ENCODE measurements at places on chromosomes 5 and 9.

DNA sequence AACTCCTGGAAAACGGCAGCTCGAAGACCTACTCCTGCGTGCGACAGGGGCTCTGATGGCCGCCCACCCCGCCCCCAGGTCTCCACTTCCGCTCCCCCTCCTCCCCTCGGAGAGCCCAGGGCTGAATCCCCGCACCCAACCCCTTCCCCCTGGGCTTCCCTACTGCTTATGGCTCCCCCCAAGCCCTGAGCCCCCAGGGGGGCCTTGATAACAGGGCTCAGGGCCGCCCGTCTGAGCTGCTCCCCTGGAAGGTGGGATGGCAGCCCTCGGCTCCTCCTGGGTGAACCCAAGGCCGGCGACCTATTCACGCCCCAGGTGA lies 30.4 kb downstream of the GLT6D1 start:
- DNase-seq, result no peak

- DNase-seq, result no peak
These were observed 37.8 kb downstream of the ICE1 start for GRCh38 chr5:5460311-5460710.

DNA sequence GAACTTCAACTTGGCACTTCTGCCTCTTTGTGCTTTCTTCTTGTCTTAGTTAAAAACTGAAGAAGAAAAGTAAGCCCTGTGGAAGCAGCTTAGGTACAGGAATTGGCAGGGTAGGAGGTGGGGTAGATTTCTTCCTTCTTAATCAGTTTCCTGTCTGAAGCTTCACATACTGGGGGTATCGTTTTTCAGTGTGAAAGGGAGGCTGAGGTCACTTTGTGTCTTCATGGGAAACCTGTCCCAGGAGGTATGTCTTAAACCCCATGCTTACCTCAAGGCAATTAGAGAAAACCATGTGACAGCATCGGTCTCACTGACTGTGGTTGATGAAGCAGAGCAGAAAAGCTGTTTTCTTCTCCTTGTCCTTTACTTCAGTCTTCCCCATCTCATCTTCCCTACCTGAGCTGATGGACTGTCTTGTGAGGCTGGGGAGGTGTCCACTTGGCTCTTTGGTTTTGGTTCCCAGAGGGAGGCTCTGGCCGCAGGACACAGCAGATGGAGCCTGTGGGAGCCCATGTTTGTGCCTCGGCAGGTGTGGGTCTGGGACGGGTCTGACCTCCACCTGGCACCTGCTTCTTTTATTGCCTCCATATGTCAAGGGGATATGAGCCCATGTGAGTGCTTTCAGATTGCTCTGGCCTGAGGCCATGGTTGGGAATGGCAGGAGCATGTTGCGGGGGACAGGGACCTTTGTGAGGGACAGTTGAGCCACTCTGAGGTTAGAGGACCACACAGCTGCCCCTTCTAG lies 47.0 kb downstream of the SH3GL2 start:
- DNase-seq, result no peak

GRCh38 chr5:10685115-10685521 lies 75.9 kb downstream of the DAP start:
- no peak for DNase-seq

DNA sequence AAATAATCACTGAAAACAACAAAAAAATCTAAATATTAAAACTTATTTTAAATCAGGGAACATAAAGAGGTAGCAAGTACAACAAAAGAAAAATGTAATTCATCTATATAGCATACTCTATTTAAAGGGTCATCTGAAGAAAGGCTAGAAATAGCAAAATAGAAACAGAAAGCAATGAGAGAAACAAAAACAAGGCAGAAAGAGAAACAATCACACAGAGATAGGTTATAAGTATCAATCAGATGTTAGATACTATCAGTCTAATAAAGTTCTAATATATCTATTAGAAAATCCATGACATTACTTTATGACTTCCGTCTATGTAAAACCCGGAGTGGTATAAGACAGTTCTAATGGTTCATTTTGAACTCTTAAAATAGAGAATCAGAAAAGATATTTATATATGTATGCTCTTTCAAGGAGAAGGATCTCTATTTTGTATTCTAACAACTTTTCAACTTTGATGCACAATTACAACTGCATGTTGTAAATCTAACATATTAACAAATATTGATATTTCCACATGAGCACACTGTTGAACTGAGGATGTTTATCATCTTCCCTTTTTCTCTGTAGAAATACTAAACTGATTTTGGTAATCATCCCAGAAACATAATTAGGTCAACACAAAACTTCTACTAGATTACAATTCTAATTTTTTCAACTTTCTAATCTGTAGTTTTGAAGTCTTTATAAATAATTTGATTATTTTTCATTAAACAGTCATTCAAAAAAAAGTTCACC lies 15.8 kb downstream of the RICTOR start:
- DNase-seq, result no peak

DNA sequence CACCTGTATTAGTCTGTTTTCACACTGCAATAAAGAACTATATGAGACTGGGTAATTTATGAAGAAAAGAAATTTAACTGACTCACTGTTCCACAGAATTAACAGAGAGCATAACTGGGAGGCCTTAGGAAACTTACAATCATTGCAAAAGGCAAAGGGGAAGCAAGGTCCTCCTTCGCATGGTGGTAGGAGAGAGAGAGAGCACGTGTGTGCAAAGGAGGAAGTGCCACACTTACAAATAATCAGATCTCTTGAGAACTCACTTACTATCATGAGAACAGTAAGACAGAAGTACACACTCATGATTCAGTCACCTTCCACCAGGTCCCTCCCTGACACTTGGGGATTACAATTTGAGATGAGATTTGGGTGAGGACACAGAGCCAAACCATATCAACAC lies 258.7 kb downstream of the TRIM32 start:
- DNase-seq, result no peak

GRCh38 chr9:15276328-15276938 lies 30.6 kb downstream of the TTC39B start:
- no peak for DNase-seq

DNA sequence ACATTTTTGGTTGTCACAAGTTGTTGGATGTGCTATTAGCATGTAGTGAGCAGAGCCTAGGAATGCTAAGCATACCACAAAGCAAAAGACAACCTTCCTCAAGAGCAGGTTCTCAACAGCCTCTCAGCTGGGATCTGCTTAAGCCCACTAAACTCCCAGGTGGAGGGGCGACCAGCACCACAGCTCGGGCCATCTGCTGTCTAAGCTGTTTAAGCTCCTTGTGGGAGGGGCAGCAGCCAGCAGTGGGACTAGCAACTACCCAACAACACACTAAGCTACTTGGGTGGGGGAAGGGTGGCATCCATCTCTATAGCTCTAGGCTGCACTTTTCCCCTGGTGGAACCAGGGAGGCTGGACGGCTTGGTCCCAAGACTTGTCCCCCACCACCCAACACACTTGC lies 1052.7 kb upstream of the ARRDC3 start:
- DNase-seq, result no peak

DNA sequence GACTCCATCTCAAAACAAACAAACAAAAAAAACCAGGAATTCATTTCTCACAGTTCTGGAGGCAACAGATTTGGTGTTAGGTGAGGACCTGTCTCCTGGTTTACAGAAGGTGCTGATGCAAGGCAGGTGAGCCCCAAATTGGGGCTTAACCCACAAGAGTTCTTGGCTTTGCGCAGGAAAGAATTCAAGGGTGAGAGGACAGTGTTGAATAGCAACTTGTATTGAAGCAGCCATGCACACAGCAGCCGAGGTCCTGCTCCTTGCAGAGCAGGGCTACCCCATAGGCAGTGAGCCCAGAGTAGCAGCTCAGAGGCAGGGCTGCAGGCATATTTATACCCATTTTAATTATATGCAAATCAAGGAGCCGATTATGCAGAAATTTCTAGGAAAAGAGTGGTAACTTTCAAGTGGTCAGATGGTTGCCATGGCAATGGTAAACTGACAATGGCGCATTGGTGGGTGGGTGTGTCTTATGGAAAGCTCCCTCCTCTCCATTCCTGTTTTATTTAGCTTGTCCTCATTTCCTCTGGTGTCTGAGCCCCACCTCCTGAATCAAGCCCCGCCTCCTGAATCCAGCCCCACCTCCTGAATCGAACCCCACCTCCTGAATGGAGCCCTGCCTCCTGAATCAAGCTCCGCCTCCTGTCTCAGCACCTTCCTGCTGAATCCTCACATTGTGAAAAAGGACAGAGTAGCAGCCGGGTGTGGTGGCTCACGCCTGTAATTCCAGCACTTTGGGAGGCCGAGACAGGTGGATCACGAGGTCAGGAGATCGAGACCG lies 34.5 kb upstream of the COL5A1 start:
- DNase-seq, result no peak

DNA sequence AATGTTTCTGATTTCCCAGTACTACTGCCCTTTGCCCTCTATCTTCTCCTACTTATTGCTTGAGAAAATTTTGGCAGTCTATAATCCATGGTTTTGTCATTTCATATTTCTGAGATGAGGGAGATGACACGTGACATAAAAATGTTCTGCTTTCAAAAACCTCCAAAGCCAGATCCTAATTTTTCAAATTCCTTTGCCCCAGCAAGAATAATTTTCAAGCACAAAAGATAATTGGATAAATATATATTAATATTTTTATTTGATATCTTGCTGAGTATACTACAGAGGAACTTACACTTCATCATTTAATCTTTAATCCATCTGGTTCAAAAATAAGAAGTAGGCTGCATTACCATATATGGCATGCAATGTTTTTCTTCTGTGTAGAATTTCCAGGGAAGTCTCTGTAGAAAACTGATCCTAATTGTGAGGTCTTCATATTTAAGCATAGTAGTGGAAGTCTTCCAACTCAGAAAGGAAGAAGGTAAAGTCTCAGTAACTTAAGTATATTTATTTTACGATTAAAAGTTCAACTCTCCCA lies 1738.8 kb downstream of the EFNA5 start:
- DNase-seq, result peak; percentile 1

DNA sequence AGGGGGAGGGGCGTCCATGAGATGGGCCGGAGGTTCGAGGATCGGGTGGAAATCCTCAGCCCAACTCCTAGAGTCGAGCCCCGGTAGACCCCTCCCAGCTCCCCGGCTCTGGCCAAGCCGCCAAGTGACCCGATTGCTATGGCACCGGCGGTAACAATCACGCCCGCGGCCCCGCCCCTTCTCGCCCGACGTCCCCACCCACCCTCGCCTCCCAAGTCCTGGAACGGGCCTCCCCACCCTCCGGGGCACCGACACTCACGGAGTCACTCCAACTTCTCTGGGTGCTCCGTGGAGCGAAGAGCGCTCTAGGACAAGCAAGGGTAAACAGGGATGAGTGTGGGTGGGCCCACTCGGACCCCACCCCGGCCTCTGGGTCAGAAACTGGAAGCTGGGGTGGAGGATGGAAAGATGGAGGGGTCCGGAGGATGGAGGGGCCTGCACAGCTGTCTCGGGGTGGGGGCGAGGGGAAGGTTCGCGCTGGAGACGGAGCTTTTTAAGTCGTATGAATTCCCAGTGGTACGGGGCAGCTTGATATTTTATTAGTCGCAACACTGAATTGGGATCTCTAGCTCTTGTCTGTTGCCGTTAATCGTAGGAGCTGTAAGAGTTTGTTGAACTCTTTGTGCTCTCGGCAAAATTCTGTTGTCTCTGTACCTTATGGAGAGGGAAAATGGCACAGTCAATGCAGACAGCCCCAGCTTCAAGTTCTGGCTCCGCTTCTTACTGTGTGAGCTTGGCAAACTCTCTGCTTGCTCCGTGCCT lies at the start of gene SPACA9:
Gene SPACA9, plus strand, starts transcription at position 204 of the 762 bp plus-strand sequence. CDS start 5,050 bp downstream, outside the sequence.
- peak; percentile 89 for DNase-seq

DNA sequence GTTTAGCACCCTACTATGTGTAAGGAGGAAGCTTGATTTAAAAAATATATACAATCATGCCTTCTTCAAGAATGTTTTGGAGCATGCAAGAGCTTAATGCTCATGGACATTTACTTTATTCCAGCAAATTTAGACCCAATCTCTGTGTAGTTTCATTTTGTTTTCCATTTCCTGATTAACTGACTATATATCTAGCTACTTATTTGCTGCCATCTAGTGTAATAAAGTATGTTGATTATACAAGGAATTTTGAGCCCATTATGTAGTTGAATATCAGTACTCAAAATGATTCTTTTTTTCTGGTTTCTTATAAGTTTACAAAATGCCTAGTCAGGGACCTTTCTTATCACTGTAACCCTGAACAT lies 100.0 kb upstream of the CCDC152 start:
- DNase-seq, result no peak

GRCh38 chr9:98404237-98404636 lies 148.8 kb upstream of the TBC1D2 start:
- DNase-seq, result no peak

- DNase-seq, result no peak
These were observed 93.3 kb downstream of the RAPGEF6 start for GRCh38 chr5:131541762-131542161.

Measured in AG08396 (cell line).